ENCODE measurements at places on chromosomes 6 and 20. TPM values are rescaled to one million over a fixed set of nuclear protein-coding genes. Genes with fewer than 3 reads are reported as not detected.

Gene DOK5
- total RNA-seq: not detected

Gene APOBEC2
- total RNA-seq: not detected

Gene SPATA25
- 0.53 TPM for total RNA-seq

Gene SLC35D3
- total RNA-seq: not detected

Gene PPP1R18
- total RNA-seq: 104 TPM

Gene PSORS1C1
- 0.49 TPM for total RNA-seq

Gene CDH4
- not detected for total RNA-seq

GRCh38 chr6:132960720-132961119 is 146.4 kb downstream of the RPS12 start:
- DNase-seq: no peak

GRCh38 chr6:122490607-122491006 is 19.0 kb upstream of the SERINC1 start:
- DNase-seq: no peak

- no peak for DNase-seq
Observed at GRCh38 chr20:19961293-19961692, 55.9 kb upstream of the NAA20 start.

GRCh38 chr20:5845681-5846615 is 95.7 kb downstream of the SHLD1 start:
- no peak for DNase-seq

DNA sequence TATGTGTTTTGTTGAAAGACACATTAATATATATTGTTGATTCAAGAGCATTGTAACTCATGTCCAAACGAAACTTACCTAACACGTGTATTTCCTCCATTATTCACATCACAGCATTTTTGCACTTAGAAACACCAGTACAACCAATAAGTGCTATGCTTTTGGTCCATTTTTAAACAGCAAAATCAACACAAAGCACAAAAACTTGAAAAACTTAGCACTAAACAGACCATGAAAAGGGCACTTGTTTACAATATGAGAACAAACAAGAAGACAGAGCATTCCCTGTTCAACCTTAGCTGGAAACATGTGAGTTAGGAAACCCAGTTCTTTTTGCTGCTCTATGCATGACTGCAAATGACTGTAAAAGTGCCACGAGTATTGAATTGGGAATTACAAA is 9.6 kb downstream of the GLYATL3 start:
- no peak for DNase-seq

DNA sequence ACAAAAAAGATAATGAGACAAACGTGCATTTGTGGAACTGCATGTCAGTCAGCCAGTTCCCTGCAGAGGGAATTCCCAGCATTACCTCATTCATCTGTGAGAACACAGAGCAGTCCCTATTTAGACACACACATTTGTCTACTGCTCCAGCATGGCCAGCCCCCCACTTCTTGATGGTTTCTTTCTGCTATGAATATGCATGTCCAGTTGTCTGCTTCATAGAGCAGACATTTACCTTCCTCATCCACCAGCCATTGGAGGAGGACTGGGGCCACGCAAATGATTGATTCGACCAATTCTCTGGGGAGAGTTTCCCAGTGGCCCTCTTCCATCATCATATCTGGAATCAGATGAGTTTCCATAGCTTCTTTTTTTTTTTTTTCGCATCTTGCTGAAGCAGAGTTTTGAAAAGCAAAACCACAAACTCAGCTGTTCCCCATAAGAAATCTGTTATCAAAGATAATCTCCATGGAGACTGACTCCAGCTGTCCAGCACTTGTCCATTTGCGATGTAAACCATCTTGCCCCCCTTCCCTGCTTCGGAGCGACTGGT is 11.8 kb downstream of the ENPP1 start:
- no peak for DNase-seq

- DNase-seq: no peak
Observed at GRCh38 chr6:111711476-111711875, 105.8 kb upstream of the TRAF3IP2 start.

DNA sequence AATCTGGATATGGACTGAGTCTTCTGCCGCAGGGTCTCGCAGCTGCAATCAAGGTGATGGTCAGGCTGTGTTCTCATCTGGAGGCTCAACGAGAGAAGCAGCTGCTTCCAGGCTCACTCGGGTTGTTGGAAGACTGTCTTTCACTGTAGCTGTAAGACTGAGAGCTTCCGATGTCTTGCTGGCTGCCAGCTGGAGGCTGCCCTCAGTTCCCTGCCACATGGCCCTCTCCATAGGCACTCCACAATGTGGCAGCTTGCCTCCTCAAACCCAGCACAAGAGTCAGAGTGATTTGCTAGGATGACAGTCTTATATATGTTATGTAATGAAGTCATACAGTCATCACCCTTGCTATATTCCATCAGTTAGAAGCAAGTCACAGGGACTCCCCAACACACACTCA is 290.5 kb upstream of the CDYL start:
- no peak for DNase-seq

GRCh38 chr6:138857775-138858174 is 61.9 kb downstream of the ECT2L start:
- no peak for DNase-seq

GRCh38 chr20:38225900-38226263 is 34.7 kb downstream of the KIAA1755 start:
- DNase-seq: no peak

Data from activated B cell treated with CpG ODN at 0.5 μM for 24 hours (primary cell).